ENCODE measurements at places on chromosomes 16 and 17.

DNA sequence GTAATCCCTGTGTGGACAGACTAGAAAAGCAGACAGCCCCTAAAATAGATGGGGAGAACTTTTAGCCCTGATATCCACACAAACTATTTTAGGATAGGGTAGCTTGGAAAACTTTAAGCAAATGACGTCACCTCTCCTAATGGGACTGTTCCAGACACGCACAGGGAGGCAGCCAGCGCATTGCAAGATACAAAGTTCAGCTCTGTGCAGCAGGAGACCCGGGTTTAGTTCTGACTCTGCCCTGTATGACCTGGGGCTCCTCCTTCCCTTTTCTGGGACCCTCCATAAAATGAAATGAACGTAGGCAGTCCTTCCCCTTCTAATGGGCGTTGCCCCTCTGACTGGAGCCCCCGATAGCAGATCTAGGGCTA, 6.3 kb downstream of the ZNF689 start:
- no peak for DNase-seq

DNA sequence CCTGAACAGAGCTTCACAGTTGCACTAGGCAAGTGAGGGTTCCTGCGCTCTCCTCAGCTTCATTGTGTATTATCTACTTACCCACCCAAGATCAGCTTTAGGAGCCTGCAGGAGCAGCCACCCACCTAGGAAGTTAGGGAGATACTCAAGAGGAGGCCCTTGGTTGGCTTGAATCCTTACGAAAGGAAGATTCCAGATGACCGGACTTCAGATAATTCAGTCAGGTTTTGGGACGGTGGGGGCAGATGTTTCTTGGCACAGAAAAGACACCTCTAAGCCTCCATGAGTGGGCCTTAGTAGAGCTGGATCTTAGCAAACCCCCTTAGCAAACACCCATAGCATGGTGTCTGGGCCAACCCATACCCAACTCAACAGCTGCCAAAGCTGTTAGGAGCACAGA, 2.4 kb upstream of the CBFB start:
- DNase-seq, result no peak

GRCh38 chr17:50347117-50347893, 1.4 kb downstream of the XYLT2 start:
- no peak for DNase-seq

DNA sequence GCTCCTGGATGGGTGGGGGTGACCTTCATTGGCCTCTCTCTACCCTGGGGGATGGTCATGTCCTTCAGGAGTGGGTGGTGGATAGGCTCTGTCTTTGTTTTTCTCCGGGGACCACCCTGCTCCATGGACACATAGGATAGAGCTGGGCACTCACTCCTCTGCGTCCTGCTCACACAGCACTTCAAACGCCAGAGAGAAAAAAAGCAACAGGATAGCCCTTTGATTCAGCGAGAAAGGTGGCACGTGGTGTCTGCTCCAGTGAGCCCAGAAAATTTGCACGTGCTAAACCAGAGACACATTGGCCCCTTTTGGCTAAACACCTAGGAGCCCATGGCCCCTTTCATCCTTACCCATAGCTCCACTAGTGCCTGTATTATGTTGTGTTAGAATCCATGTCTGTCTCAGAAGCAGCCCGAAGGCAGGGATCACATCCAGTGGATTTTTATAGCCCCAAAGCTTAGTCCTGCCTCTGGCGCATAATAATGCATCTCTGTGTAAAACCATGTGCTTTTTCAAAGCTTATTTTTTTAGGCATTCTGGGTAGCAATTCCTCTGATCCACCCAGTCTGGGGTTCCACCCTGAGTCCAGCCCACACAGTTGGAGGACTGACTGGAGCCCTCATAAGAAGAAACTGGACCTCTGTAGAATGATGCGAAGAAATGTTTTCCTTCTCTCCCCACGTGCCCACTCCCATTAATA, 90.1 kb downstream of the ASIC2 start:
- DNase-seq, result no peak

GRCh38 chr17:79777120-79777893, 641 bp upstream of the CBX2 start:
- DNase-seq, result no peak

GRCh38 chr17:12553625-12554024, 112.1 kb upstream of the MYOCD start:
- DNase-seq, result no peak

GRCh38 chr17:19768046-19768782, 20.1 kb upstream of the ALDH3A1 start:
- no peak for DNase-seq

DNA sequence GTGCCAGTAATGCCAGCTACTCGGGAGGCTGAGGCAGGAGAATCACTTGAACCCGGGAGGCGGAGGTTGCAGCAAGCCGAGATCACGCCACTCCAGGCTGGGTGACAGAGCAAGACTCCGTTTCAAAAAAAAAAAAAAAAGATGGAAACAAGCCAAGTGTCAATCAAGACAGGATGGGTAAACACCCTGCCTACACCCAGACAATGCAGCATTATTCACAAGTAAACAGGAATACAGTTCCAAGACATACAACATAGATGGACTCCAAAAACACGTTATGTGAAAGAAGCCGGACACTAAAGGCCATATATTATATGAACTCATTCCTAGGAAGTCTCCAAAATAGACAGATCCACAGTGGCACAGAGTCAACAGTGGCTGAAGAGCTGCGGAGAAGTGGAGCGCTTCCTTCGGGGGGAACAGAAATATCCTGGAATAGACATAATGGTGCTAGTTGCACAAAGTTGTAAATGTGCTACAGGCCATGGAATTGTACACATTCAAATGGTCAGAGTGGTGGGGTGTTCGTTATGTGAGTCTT, 33.9 kb downstream of the ANKRD11 start:
- DNase-seq, result no peak

DNA sequence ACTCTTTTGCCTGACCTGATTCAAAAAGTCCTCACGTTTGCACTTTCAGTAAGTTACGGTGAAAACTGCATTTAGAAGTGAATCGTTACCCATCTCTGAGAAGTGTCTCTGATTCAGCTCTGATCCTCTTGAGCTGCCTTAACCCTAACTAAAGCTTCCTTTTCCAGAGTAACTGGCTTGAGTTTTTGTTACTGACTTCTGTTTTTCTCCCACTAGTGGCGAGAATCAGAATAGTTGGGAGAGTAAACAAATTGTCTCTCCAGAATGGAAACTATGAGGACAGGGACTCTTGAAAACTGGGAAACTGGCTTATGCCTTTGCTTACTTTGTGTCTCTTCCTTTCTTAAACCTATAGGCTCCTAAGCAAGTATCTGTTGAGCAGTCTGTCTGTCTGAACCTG, 31.3 kb upstream of the KPNB1 start:
- no peak for DNase-seq

DNA sequence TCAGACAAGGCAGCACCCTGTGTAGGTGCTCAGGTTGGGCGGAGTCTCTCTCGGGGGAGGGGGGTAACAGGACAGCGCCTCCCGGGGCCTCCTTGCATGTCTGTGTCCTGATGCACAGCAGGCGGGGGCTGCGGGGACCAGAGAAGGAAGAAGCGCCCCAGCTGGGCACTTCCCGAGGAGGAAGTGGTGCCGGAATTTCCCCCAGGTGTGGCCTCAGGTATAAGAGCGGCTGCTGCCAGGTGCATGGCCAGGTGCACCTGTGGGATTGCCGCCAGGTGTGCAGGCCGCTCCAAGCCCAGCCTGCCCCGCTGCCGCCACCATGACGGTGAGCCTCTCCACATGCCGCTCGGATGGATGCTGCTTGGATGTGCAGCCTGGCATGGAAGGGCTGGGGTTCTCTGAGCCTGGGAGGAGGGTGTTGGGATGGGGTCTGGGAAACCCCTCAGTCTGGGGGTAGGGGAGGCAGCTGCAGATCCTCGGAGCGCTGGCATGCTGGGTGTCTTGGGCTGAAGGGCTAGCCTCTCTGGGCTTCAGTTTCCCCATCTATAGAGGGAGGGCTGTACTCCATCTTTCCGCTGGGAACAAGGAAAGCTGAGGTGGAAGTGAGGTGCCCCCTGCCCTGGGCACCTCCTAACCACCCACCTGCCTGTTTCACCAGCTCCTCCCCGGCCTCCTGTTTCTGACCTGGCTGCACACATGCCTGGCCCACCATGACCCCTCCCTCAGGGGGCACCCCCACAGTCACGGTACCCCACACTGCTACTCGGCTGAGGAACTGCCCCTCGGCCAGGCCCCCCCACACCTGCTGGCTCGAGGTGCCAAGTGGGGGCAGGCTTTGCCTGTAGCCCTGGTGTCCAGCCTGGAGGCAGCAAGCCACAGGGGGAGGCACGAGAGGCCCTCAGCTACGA, at the start of gene IL17C:
Gene IL17C (plus strand): TSS at position 250 of the 908 bp plus-strand sequence. CDS start 70 bp downstream, at position 320.
- no peak for DNase-seq

DNA sequence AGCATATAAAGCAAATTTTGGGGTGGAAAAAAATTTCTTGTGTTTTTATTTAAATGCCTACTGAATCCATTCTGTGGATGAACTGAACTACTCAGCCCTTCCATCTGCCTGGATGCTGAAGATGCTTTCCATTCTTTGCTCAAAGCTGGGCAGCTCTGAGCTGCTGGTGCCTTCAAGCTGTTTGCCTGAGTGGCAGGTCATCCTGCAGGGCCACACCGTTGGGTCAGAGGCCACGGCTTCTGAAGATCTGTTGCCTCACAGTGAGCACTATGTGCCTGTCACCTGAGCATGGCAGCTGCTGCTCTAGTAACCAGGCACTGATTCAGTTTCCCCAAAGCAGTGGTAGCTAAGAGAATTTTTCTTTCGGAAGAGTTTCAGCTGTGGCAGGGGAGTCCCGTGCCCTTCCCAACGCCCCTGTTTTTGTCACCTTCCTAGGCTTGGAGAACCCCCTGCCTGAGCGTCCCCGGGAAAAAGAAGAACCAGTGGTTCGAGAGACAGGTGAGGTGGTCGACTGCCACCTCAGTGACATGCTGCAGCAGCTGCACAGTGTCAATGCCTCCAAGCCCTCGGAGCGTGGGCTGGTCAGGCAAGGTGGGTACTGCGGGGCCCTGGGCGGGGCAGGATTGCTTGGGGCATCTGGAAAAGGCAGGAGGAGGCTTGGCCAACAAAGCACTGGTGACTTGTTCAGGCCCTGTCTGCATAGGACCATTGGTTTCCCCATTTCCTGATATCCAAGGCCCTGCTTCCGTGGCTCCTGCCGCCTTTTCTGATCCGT, 8.5 kb downstream of the PLK1 start:
- DNase-seq, result no peak

DNA sequence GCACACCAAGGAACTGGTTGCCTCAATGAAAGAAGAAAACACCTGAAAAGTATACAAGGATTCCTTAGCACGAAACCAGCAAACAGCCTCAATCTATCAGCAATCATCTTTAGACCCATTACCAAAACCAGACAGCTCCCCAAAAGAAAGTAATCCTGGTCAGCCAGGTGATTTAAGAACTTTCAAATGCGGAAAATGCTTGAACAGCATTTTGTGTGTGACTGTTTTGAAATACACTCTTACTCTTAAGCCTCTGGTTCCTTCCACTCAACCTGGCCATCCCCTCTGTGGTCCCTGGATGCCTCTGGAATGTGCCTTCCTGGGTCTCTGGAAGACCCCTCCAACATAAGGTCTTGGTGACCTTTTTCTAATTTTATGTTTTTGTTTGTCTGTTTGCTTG, 70.5 kb upstream of the NOG start:
- no peak for DNase-seq

DNA sequence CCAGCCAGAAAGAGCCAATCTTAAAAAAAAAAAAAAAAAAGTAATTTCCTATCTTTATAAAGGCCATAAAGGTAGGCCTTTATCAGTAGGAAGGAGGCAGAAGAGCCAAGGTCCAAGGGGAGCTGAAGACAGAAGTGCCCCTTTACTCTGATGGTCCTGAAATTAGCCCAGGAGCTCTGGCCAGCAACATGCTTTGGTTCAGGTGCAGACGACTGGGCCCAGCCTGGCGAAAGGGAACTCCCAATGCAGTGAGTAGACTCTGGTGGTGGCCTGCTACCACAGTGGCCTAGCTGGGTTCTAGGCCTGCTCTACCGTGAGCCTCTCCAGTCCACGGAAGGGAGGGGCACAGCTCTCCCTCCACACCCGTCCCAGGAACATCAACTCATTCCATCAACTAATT, 23.1 kb upstream of the MEIOB start:
- no peak for DNase-seq

DNA sequence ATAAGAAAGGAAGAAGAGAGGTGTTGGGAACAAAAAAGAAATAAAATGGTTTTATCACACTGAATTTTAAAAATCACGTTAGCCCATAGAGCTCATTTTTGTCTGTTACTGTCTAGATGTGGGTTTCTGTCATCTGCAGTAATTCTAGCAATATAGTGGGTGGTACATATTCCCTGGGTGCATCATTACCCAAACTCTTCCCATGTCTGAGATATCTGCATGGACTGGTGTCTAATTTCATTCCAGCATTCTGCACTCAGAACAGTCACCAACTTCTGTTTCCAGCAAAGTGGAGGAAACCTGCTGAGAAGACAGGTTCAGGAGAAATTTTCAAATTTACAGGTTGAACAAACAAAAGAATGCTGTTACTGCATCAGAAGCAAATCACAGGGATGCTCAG, 263.8 kb downstream of the CDH11 start:
- DNase-seq, result no peak

- DNase-seq, result no peak
These were observed 24.3 kb upstream of the TMEM220 start for GRCh38 chr17:10754109-10754508.

GRCh38 chr16:28072087-28072486, 8.6 kb upstream of the GSG1L start:
- no peak for DNase-seq

GRCh38 chr16:20899477-20900298, 470 bp downstream of the DCUN1D3 start:
- no peak for DNase-seq

- peak; percentile 42 for DNase-seq
These were observed 137.7 kb upstream of the CORO6 start for GRCh38 chr17:29760279-29761039.

GRCh38 chr16:77912617-77913016, 109.7 kb upstream of the CLEC3A start:
- DNase-seq, result no peak

- DNase-seq, result no peak
These were observed 31.7 kb upstream of the CFAP20 start for GRCh38 chr16:58160855-58161254.

GRCh38 chr17:30922235-30923030, 688 bp downstream of the ADAP2 start:
- no peak for DNase-seq

Data from stimulated activated CD8-positive, alpha-beta memory T cell treated with anti-CD3 and anti-CD28 coated beads, Interleukin-15, amount 100 ng/mL, for 4 hours (primary cell).